ENCODE measurements at places on chromosomes 1 and 21.

- DNase-seq = no peak
Measured at GRCh38 chr1:206882555-206882954, 14.7 kb upstream of the IL24 start.

- DNase-seq = peak; percentile 41
Measured at GRCh38 chr21:31801551-31802219, 69.8 kb upstream of the SCAF4 start.

GRCh38 chr1:210523830-210524229, 195.1 kb downstream of the HHAT start:
- DNase-seq = no peak

- DNase-seq = no peak
Measured at GRCh38 chr1:1921901-1922701, 3.0 kb upstream of the TMEM52 start.

DNA sequence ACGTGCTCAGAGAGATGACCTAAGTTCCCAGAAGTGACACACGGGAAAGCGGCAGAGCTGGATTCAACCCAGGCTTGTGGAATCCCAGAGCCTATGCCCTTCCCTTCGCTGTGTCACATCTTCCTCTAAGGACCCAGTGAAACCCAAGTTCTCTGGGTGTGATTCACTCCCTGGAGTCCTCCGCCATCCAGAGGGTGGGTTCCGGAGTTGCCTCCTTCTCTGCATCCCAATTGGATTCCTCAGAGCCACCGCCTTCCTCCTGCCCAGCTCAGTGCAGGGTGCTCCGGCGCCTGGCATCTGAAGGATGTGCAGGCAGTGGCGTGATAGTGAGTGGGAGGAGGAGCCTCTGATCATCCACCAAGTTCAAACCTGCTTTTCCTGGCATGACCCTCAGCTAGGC, 20.7 kb upstream of the RCC2 start:
- no peak for DNase-seq

DNA sequence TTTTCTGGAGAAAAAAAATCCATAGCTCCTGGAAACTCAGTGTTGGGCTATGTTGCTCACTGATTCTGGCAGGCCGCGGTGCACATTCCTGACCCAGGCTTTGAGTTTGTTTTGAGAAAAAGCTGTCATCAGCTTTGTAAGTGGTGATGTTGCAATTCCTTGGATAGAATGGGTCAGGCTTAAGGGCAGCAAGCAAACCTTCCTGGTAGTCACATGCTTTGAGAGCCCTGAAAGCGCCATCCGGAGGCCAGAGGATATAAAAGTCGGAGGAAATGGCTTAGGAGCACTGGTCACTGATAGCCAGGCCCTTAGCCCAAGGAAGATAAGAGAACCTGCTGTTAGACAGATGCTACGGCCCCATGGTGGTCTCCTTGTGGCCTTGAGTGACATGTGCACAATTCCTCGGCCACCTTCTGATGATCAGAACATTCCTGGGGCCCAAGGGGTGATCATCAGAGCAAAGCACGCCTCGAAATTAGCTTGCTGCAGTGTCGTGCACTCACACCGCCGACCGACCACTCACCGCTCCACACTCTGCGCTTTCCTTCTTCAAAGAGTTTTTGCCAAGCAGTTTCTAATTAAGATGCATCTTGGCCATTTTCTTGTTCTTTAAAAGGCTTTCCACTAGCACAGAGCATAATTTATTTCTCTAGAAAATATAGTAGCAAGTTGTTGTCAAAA, 78.6 kb downstream of the MAN1C1 start:
- no peak for DNase-seq

DNA sequence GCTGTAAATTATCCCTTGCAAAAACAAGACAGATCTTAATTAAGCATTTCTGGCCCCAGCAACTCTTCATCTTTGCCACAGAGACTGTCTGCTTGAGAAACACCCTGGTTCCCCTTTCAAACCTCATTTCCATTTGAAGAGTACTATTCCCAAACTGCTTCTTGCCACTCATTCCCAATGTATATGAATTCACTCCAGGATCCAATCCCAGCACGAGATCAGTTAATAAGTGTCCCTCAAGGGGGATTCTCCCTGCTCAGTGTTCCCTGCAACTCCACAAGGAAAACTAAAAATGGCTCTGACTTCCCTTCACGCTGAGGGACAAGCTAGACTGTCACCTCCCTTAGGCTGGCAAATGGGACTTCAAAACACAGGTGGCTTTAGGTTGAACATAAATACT, 173.2 kb downstream of the SIPA1L2 start:
- DNase-seq = no peak

GRCh38 chr21:14901482-14901958, 163.3 kb downstream of the NRIP1 start:
- DNase-seq = no peak

- DNase-seq = no peak
Measured at GRCh38 chr1:42282867-42283583, 52.0 kb downstream of the FOXJ3 start.

DNA sequence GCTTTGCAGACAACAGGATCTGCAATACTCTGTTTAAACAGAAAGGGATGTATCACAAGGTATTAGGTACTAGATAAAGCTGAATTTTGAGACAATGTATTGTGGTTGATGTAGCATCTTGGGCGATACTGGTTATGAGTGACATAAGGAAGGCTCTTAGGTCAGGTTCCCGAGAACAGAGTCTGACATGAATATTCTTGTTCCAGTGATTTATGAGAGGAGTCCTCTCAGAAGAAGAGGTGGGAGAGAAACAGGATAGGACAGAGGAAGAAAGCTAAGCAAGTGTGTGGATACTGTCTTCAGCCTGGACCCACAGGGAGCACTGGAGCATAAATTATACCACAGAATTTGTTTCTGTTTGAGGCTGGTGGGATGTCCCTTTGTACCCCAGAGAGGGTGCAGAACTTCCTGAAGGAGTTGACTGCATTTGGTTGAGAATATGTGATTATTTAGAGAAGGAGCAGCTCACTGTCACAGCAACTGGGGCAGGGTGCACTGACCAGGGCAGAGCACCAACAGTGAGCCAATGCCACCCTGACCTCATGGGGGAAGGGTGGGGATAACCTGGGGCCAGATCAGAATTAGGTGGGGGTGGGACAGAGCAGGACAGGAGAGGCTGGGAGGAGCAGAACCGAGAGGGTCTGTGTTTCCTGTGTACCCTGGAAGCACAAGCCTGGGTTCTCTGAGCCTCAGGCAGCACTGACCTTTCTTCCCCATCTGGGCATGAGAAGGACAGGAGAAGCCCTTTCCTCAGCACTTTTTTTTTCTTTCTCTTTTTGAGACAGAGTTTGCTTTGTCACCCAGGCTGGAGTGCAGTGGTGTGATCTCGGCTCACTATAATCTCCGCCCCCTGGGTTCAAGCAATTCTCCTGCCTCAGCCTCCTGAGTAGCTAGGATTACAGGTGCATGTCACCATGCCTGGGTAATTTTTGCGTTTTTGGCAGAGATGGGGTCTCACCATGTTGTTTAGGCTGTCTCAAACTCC, 36.3 kb upstream of the SLC6A9 start:
- DNase-seq = no peak

DNA sequence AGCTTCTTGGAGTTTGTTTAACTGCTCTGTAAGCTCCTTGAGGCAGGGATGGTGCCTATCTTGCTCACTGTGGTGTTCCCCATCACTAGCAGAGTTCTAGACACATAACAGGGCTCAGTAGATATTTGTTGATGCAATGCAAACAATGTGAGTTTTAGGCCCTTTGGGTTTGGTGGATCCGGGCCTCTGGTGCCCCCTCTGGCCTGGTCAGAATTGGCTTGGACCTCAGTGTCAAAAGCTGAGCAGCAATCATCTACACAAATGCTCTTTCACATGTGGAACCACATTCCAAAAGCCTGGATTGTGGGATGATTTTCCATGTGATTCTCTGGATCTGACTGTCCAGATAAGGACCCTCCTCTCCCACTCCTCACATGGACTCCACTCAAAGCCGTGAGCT, 53.4 kb upstream of the BCAR3 start:
- no peak for DNase-seq

- no peak for DNase-seq
Measured at GRCh38 chr1:215718575-215719287, 151.6 kb downstream of the KCTD3 start.

GRCh38 chr1:7781923-7782495, 2.1 kb upstream of the PER3 start:
- DNase-seq = no peak

- DNase-seq = no peak
Measured at GRCh38 chr1:90220941-90221693, 226.2 kb downstream of the ZNF326 start.

DNA sequence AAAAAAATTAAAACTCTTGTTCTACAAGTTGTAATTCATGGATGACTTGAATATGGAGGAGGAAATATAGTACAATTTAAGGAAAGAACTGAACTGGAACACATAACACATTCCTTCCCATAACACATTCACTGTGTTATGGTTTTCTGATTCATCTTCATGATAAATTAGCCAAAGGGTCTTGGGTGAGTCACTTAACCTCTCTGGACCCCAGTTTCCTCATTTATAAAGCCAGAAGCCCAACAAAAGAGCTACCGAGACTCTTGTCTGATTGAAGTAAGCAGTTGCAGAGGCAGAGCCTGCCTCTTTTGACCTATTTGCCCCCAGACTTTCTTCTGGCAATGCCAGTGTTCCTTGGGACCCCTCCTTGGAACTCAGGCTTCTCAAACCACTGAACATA, 161.9 kb upstream of the KCTD3 start:
- DNase-seq = no peak

DNA sequence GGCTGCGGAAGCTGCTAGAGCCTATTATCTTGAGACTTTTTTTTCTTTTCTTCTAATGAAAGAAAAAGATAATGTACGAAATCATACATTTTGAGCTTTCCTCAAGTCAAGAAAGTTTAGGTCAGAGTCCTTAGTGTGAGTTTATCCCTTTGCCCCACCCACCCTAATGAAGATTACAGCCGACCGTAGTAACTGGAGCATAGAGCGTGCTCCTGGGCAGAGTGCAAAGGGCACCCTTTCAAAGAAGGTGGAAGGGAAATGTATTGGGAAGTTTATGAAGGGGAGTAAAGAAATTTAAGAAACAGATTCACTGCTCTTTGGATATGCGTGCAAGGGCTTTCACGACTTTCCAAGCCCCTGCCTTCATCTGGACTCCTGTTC, 17.2 kb downstream of the GNG12 start:
- no peak for DNase-seq

DNA sequence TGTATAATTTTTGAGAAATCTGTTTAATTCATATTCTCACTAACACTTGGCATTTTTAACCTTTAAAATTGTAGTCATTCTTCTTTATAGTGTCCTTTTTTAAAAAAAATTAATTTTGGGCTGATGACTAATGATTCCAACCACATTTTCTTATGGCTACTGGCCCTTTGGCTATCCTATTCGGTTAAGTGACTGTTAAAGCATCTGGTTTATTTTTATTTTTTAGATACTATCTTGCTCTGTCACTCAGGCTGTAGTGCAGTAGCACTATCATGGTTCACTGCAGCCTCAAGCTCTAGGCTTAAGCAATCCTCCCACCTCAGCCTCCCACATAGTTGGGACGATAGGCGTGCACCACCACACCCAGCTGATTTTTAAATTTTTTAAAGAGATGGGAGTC, 723.2 kb upstream of the CXADR start:
- DNase-seq = no peak

DNA sequence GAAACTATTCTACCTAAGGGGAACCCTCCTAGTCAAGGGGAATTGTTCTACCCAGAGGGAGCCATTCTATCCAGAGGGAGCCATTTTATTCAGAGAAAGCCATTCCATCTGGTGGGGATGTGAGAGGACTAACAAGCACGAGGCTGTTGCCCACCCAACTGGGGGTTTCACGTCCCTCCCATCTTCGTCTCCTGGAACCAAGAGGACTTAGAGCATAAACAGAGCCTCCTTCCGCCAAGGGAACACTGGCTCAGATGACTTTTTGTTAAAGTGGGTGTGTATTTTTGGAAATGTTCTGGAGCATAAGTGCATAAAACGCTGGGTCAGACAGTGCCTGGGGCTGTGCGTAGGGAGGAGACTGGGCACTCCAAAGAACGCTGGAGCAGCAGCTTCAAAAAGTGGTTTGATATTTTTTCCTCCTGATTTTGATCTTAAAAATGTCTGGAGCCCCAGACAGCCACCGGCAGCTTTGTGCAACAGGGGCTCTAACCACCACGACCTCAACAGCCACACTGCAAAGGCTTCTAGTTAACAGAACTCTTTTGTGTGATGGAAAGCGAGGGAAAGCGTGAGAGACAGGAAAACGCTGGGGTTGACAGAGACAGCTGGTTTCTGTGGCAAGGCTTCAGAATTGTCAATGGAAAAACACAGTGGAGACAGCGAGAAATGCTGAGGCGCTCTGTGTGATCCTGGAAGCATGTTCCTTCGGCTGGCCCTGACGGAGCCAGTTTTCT, 363.6 kb upstream of the CAMK1G start:
- DNase-seq = no peak

DNA sequence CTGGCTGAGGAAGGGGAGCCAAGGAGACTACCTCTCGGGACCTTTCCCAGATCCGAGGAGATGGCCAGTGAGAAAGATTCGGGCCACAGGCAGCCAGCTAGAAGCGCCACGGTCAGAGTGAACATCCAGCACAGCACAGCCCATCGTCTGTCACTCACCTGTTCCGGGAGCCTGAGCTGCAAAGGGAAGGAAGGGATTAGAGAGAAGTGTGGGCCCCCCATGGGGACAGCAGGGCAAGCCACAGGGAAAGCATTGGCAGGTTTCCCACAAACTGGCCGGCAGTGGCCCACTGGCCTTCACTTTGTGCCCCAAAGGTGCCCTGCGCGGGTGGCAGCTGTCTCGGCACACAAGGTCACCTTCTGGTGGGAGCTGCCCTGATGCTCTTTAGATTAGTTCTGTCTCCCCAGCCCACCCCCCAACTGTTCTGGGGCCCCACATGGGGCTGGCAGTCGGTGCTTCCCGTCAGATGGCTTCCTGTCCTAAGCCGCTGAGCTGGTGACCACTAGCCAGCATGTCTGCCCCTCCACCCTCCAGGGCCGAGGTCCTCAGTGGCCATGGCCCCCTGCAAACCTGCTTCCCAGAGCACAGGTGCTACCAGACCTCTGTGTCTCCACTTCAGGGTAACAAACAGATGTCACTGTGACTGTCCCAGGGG, 56.7 kb downstream of the LACTBL1 start:
- no peak for DNase-seq

- DNase-seq = no peak
Measured at GRCh38 chr1:167418391-167418790, 99.9 kb downstream of the CD247 start.

DNA sequence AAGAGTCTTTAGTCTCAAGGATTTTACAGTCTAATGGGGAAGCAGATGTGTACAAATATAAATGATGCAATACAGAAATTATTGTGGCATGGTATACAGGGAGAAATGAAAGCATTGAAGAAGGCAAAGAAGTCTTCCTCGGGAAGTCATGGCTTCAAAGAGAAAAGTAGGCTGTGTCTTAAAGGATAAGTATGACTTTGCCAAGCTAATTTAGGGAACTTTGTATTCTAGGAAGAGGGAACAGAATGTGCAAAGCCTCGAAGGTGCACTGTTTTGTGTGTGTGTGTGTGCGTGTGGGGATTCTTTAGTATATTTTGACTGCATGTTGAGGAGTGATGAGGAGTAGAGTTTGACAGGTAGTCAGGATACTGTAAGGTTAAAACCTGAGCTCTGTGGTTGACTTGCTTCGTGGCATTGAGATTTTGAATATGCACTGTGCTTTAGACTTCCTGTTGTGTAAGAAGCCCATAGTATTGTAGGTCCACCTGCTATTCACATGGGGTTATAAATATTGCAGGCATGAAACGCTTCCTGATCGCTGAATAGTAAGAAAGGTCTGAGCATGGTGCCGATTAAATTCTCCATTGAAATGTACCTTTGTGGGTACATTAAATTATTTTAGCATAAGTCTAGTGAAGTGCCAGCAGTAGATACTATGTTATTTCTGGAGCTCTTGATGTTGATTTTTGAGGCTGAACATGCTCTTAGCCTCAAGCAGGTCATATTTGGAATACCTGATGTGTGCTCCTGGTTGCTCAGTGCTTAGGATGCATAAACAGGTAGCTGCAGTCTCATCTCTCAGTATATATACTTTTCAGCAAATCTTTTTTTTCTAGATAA, 8.0 kb downstream of the SMAP2 start:
- DNase-seq = no peak

All from NCI-H1694 treated with DMSO at 0.1 percent for 48 hours (cell line).